Osteoblast (primary cell): ENCODE measurements at places on chromosomes 3 and 15. TPM values are rescaled to one million over a fixed set of nuclear protein-coding genes. Genes with fewer than 3 reads are reported as not detected.

CLK3 gene
- total RNA-seq, result 42.7 and 47.0 TPM in 2 replicates

CLEC3B gene
- 48.9 and 52.5 TPM in 2 replicates for total RNA-seq

B2M gene
- total RNA-seq, result 3,371 and 4,170 TPM in 2 replicates

IFT122 gene
- total RNA-seq, result 30.4 and 30.6 TPM in 2 replicates

MRPL46 gene
- 11.2 and 13.0 TPM in 2 replicates for total RNA-seq

PLA2G4E gene
- not detected in 2 replicates for total RNA-seq

SENP8 gene
- total RNA-seq, result 2.4 and 2.5 TPM in 2 replicates

GRCh38 chr3:59549962-59550361 lies 500.1 kb upstream of the CFAP20DC start:
- DNase-seq, result no peak

DNA sequence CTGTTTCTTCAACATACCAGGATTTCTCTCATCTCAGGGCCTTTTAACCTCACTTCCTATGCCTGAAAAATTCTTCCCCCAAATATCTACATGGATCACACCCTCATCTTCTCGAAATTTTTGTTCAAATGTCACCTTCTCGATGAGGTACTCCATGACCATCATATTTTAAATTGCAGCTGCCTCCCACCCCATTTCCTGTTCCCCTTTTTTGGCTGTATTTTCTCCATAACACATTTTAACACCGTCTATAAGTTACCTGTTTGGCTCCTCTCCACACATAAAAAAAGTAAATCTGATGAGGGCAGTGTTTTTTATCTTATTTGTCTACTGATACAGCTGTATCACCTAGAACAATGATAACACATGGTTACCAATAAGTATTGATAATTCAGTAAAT lies 20.7 kb upstream of the ZBED2 start:
- DNase-seq, result no peak

- no peak for DNase-seq
These were observed 265.9 kb downstream of the EFHB start for GRCh38 chr3:19668163-19668562.

- DNase-seq, result no peak
These were observed at the start of gene MASP1 for GRCh38 chr3:187291512-187292132. MASP1 (minus strand) TSS chr3:187291737; CDS start chr3:187291632, 105 bp downstream.

GRCh38 chr3:196837819-196838420 lies 29.8 kb upstream of the SENP5 start:
- DNase-seq, result peak; percentile 82
